ENCODE measurements at places on chromosomes 6 and 20.

DNA sequence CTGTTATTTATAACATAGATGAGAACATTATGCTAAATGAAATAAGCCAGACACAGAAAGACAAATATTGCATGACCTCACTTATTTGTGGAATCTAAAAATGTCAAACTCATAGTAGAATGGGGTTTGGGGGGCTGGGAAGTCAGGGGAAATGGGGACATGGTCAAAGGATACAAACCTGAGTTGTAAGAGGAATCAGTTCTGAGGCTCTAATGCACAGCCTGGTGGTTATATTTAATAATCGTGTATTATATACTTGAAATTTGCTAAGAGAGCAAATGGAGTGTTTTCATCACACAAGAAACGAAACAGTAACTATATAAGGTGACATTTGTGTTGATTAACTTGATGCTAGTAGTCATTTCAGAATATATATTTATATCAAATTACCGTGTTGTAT is 40.8 kb upstream of the GFOD1 start:
- DNase-seq, result no peak

DNA sequence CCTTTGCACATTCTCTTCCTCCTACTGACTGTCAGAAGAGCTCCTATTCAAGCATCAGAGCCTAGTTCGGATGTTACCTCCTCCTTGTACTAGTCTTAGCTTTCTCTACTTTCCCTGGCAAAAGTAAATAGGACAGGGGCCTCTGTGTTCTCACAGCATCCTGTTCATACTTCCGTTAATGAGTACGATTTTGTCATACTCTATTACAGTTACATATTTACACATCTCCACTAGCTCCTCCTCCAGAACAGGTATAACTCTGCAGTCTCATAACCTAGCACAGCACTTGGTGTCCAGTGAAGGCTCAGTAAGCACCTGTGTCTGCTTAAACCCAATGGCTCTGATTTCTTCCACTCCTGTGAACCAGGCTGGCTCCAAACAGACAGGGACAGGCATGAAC is 7.0 kb downstream of the ELMO2 start:
- DNase-seq, result no peak

DNA sequence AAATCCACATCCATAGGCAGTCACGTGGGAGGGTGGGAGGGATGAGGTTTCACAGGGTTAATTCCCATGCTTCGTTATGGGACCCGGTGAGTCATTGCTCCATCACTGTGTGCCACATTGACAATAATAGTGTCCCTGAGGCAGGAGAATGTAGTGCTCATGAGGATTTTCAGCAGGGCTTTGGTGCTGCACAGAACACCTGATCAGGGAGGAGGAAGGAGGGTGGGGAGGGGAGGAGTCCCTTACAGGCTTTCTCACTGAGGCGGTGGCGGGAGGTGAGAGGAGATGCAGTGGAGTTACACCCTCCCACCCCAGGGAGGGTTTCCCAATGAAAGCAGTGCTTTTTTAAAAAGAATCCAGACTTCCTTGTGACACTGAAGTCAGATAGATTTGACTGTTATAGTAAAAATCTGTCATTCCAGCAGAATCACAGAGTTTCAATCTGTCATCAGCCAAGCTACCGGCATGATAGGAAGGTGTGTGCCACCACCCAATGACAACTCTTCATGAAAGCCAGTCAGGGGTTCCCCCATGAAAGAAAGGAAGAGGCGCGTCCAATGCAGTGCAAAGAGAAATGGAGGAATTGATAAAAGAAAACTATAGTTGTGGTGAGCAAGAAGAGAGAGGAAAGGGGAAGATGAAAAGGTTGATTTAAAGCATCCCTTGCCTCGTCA is 144.8 kb downstream of the TBC1D7 start:
- DNase-seq, result no peak

GRCh38 chr20:1711266-1711665 is 53.7 kb upstream of the SIRPG start:
- DNase-seq, result no peak

DNA sequence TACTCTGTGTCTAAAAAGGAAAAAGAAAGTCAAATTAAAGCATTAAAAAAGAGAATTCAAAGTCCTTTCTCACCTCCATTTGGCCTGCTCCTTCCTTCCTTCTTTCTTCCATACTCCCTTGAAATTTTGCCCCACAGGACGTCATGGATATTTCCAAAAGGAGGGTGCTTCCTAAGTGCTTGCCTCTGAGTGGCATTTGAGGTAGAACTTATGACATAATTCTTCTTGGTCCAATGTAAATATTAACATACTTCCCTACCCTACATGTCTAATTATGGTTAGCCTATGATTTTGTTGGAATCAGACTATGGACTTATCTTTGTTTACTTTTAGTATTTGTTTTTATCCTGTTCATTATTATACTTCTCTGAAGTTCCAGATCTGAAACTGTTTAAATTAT is 132.3 kb downstream of the PFDN4 start:
- DNase-seq, result no peak

DNA sequence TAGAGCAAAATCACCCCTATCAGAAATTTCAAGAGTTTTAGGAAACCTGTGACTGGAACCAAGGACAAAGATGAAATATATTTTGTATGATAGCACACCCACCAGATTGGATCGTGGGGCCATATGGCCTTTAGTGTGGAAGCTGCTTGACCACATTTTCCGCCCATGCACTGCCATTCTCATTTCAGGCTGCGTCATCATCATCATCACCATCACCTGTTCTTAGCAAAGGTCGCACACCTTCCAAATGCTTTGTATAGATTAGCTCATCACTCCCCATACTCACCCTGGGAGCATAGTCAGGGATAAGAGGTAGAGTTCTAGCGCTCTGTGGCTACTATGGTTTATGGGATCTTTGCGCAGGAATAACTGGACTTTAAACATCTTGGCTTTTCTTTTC is 185.7 kb downstream of the MTHFD1L start:
- DNase-seq, result no peak

- no peak for DNase-seq
Measured at GRCh38 chr6:2396846-2397630, 151.6 kb upstream of the GMDS start.

DNA sequence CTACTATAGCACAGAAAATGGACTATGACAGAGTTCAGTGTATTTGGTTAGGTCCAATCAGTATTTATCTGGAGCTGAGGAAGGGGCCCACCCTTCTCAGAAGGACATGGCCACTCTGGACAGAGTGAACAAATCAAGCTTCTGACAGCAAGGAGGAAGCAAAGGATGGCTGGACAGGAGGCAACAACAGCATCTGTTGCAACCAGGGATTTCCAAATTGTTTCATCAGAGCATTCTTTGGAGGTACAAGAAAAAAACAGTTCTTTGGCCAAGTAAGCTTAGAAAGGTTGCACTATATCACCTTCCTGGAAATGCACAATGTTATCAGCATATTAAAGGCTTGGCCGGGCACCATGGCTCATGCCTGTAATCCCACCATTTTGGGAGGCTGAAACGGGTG is 118.7 kb upstream of the SLC22A16 start:
- DNase-seq, result no peak

- no peak for DNase-seq
Measured at GRCh38 chr6:17869753-17870050, 117.7 kb downstream of the KIF13A start.

DNA sequence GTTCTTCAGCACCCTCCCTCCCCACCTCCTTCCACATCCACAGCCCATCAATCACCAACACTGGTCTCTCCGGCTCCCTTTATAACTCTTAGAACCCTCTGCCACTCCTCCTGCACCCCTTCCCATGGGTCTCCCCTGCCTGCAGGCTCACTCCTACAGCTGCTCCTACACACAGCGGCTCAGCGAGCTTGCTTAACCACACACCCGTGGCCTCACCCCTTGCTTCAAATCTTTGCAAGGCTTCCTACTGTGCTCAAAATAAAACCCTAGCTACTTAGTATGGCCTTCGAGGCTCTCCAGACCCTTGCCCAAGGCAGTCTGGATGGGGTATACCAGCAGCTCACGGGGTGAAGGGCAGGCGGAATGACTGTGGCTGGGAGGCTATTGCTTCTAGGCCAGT is 63.7 kb downstream of the JPH2 start:
- DNase-seq, result no peak

GRCh38 chr20:32512047-32512385 is 73.1 kb downstream of the NOL4L start:
- no peak for DNase-seq

- no peak for DNase-seq
Measured at GRCh38 chr6:144920391-144920961, 635.3 kb downstream of the UTRN start.

DNA sequence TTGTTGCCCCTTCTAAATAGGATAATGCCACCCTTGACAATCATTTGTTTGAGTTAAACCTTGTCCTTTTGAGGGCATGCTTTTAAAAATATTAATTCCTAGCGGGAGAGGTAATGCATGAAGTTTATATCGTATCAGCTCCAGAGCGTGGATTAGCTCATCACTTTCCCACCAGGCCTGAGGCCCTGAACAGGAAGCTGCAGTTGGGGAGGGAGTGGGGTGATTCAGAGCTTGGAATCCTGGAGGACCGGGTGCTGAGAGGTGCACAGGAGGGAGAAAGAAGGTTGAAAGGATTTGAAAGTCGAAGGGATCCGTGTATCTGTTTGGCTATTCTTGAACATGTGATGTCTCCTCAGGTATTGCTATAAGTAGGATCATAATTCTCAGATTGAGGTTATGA is 25.0 kb downstream of the ZDHHC14 start:
- DNase-seq, result no peak

GRCh38 chr6:164007881-164008280 is 593.4 kb downstream of the QKI start:
- DNase-seq, result no peak

GRCh38 chr6:39507331-39507998 is 185.0 kb upstream of the KCNK16 start:
- DNase-seq, result no peak

GRCh38 chr6:111256646-111257045 is 169.3 kb downstream of the SLC16A10 start:
- no peak for DNase-seq

GRCh38 chr6:15522427-15522826 is 140.4 kb downstream of the DTNBP1 start:
- no peak for DNase-seq

- DNase-seq, result no peak
Measured at GRCh38 chr6:96940322-96940721, 15.8 kb downstream of the KLHL32 start.

- DNase-seq, result no peak
Measured at GRCh38 chr20:54485631-54486030, 10.2 kb downstream of the DOK5 start.

- DNase-seq, result no peak
Measured at GRCh38 chr6:137286916-137287315, 67.7 kb upstream of the IFNGR1 start.

DNA sequence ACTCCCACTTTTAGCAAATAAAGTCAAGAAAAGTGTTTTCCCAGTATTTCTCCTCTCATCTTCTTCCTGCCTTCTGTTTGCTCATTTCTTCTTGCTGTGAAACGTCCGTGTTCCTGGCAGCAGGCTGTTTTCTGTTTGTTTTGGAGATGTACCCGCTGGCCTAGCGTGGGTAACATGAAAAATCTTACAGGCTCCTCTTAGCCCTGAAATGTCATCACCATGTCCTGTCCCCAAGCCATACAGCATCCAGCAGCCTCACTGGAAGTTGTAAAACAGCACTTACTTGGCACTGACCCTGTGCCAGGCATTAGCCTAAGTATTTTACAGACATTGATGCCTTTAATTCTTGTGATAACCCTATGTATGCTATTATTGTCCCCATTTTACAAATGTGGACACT is 371.1 kb downstream of the FOXA2 start:
- no peak for DNase-seq

DNA sequence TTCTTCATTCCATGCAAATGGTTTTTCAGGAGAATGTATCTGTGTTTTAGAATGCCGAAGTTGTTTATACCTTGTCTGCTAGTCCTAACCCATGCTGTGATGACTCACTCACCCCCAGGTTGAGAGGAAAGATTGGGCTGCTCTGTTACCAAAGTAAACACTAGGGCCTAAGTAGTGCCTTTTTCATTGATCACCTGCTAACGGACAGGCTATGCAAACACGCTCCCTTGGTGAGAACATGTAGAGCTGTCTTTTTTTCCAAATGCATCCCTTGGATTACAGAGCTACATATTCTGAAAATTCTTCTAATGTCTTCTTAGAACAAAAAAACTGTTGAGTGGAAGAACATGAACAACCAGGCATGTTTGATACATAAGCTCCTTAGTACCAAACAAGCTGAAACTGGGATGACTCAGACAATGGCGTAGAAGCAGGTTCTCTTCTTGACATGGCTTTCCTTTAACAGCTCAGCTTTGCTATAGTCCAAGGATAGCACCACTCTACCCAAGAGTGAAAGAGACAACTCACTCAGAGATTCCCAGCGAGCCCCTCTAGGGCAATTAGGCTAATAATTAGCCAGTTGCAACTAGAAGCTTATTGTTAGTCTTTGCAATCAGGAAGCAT is 20.5 kb downstream of the PERP start:
- DNase-seq, result no peak

- no peak for DNase-seq
Measured at GRCh38 chr6:77290798-77291197, 172.5 kb downstream of the HTR1B start.

- no peak for DNase-seq
Measured at GRCh38 chr6:166703149-166703710, 76.2 kb upstream of the RPS6KA2 start.

- no peak for DNase-seq
Measured at GRCh38 chr20:25574411-25574810, 10.9 kb downstream of the NINL start.

GRCh38 chr6:257774-258173 is 34.5 kb upstream of the DUSP22 start:
- no peak for DNase-seq

- DNase-seq, result no peak
Measured at GRCh38 chr6:77403424-77403823, 59.9 kb downstream of the HTR1B start.

- DNase-seq, result no peak
Measured at GRCh38 chr6:15461127-15461944, 201.5 kb downstream of the DTNBP1 start.

DNA sequence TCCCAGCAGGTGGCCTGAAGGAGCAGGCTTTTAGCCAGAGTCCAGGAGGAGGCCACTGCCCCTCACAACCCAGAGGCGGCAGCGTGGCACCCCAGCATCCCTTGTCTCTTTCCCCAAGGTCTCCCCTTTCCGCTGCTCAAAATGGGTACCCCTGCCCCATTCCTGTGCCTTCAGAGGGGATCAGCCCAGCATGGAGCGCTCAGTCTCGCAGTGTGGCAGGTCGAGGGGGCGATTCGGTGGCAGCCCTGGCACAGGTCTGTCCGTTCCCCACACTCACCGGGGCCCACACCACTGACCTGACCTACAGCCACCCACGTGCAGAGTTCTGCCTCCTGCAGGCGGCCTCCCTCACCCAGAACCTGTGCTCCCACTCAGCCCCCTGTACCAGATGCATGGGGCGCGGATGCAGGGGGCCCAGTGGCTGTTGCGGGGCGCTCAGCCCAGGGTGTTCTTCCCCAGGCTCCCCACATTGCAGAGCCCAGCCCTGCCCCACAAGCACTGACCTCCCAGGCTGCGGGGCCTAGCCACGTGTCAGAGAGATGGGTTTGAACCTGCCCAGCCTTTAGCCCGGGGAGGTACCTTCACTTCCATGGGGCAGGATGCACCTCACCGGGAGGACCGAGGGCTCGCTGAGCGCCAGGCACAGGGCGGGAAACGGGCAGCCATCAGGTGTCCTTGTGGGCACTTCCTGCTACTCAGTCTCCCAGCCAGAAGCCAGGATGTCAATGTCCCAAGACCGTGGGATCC is 41.8 kb downstream of the DSTN start:
- DNase-seq, result peak; percentile 32

GRCh38 chr20:63315240-63315689 is 22.3 kb downstream of the COL20A1 start:
- DNase-seq, result no peak

- no peak for DNase-seq
Measured at GRCh38 chr20:40205971-40206370, 483.1 kb downstream of the MAFB start.

GRCh38 chr20:10540636-10541493 is 105.8 kb downstream of the SLX4IP start:
- DNase-seq, result no peak
